ENCODE measurements at places on chromosomes 11 and 22.

DNA sequence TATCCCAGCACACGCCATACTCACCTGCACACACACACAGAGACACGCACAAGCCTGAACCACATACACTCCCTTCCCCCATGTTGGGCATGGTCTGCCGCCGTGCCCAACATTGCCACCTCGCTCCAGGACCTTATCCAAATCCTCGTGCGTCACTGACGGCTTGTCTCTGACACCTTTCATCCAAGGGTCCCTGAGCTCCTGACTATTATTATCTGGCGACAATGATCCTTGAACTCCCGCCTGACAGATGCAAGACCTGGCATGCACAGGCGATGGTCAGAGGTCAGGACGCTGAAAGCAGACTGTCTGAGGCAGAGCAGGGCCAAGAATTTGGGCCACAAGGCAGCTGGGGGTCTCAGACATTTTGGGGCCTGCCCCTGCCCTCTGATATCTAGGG is 4.2 kb downstream of the MB start:
- DNase-seq = no peak

GRCh38 chr11:63978551-63979239 is 4.3 kb downstream of the COX8A start:
- no peak for DNase-seq

DNA sequence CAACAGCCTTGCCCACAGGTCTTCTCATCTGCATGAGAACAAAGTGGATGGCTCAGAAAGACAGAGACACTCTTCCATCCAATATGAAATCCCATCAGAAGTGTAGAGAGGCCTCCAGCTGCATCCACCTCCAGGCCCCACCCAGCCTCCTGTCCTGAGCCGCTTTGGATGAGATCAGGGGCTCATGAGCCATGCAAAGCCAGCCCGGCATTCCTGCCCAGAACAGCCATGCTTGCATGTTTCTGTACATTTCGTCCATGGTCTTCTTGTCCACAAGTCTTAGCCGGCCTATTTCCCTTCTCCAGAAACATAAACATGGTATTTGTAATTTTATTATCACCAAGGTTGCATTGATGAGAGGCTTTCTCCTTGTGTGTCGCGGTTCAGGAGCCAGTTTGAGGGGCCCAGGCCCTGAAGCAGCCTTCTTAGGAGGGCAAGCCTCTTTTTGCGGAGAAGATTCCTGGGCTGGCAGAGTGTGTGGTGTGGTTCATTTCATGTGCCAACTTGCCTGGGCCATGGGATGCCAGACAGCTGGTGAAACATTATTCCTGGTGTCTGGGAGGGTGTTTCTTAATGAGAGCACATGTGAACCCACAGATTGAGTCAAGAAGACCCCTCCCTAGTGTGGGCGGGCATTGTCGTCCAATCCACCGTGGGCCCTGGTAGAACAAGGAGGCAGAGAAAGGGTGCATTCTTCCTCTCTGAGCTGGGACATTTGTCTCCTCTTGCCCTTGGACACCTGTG is 928.9 kb downstream of the TBC1D22A start:
- DNase-seq = no peak

DNA sequence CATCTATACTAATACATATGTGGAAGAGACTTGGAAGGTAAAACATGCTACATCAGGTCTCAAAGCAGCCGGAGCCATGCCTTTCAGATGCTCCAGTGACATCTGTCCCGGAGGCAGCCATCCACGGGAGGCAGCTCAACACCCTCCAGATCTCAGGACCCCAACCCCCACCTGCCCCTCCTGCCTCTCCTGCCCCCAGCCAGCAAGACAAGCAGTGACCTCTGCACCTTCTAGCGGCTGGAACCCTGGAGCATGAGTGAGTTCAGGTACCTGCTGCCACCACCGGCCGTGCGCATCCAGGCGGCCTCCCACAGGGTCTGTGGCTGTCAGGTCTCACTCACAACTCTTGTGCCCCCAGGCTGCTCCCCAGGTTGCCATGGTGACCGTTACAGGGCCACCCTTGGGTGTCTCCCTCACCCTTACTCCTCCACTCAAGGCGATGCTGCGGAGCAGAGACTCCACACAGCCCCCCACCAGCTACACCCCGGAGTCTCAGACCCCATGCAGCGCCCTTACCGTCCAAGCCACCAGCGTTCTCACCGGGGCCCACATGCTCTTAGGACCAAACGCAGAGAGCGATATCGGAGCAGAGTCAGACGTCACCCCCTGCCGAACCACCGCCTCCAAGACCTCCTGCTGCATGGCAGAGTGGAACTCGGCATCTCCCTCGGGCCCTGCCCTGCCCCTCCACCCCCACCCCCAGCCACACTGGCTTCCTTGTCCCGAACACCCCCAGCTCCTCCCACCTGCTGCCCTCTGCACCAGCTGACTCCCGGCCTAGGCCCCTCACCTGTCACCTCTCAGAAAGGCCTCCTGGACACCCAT is 34.7 kb downstream of the CERK start:
- DNase-seq = no peak

GRCh38 chr22:26835929-26836528 is 178.6 kb downstream of the MIAT start:
- no peak for DNase-seq
